MM.1S (cell line): ENCODE measurements at places on chromosomes 4 and X.

GRCh38 chr4:120829113-120829831, 93.3 kb downstream of the PRDM5 start:
- no peak for DNase-seq

DNA sequence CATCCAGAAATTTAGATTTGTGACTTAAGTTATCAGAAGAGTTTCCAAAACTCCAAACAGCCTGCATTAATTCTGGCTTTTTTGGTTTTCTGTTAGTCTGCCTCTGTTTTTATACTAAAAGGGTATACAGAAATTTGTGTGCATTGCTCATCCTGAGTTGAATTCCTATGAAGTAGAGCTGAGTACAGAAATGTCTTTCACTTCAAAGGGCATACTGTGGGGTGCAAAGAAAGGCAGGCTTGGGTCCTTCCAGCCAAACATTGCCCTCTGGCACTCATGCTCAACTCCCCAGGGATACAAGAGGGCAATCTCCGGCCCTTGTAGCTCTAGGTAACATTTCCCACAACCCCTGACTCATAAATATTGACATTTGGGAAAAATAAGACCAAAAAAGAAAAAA, 27.6 kb upstream of the TMEM184C start:
- no peak for DNase-seq

GRCh38 chrX:108171671-108172070, 80.1 kb downstream of the ATG4A start:
- DNase-seq = no peak

GRCh38 chr4:88143504-88143903, 14.9 kb downstream of the ABCG2 start:
- DNase-seq = no peak

DNA sequence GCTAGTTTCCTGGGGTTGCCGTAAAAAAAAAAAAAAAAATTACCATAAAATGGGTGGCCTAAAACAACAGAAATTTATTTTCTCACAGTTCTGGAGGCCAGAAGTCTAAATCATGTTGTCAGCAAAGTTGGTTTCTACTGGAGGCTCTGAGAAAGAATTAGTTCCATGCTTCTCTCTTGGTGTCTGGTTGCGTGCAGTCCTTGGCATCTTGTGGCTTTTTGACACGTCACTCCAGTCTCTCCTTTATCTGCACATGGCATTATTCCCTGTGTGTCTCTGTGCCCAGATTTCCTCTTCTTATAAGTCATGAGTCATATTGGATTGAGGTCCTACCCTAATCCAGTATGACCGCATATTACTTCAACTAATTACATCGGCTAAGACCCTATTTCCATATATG, 38.7 kb downstream of the SPATA4 start:
- DNase-seq = no peak

GRCh38 chr4:117941611-117942010, 92.7 kb upstream of the NDST3 start:
- DNase-seq = no peak

GRCh38 chrX:14361435-14361834, 167.9 kb upstream of the GLRA2 start:
- no peak for DNase-seq

- no peak for DNase-seq
These were observed 33.1 kb downstream of the SLC10A7 start for GRCh38 chr4:146488495-146489174.

DNA sequence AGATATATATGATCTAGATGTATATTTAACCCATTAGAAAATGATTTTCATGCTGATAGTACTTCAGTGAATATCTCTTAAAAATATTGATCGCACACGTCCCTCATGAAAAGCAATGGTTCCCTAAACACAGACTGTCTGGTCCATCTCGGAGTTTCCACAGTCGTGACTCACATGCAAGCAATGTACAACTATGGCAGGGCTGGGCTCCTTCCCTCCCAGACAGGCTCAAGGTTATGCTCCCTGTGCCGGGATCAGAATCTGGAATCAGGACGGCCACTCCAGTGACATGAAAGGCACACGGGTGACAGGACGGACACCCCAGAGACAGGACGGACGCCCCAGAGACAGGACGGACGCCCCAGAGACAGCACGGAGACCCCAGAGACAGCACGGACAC, 40.2 kb upstream of the PPP2R3B start:
- no peak for DNase-seq

DNA sequence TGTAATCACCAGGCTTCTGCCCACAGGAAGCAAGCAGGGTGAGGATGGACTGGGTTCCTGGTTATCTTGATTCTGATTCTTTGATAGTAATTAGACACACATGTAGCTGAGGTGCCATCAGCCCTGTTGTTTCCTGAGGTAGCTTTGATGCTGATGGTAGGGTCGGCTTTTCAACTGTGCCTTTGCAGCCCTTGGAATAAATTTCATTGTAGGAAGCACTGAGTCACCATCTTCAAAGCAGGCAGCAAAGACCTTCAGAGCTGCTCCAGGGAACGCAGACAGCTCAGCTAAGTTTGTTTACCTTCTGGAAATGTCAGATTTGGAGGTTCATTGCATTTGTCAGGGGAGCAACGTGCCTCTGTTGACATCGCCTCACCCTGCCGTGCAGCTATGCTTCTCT, 135.4 kb downstream of the ASMT start:
- no peak for DNase-seq

GRCh38 chr4:120765260-120765680, 157.3 kb downstream of the PRDM5 start:
- peak; percentile 58 for DNase-seq

GRCh38 chrX:26414534-26414933, 198.6 kb downstream of the MAGEB5 start:
- DNase-seq = no peak

DNA sequence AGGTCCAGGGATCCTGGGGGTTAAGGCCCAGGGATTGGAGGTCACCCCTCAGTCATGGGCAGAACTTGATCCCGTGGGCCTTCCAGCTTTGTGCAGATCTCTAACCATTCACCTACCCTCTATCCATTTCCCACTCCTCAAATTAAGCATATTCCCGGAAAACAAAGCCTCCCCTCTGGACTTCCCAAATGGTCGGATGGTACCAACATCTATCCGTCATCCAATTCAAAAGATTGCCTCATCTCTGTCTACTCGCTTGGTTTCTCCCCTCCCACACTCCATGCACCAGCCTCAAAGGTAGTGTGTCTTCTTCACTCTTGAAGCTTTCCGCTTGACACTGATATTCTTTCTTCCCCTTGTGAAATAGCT, 473 bp upstream of the BCLAF3 start:
- DNase-seq = no peak

DNA sequence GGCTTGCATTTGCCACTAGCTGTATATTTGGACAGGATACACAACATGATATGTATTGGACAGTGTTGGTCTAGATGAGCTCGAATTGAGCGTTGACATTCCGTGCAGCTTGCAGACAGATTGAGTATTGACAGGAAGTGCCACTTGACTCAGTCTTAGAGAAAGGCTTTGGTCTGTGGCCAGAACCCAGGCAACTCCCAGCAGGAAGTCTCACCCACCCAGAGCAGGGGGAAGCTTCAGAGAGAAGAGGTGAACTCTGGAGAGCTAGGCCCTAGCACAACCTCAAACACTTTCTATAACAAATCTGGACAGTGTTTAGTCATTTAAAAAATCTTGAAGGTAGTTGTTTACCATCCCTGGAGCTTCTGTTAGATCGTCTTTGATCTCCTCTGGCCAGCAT, 280.5 kb downstream of the FBXW7 start:
- no peak for DNase-seq

GRCh38 chrX:40685362-40685918, 38.1 kb upstream of the CXorf38 start:
- no peak for DNase-seq

GRCh38 chr4:110088670-110089069, 109.7 kb downstream of the ELOVL6 start:
- DNase-seq = peak; percentile 32

DNA sequence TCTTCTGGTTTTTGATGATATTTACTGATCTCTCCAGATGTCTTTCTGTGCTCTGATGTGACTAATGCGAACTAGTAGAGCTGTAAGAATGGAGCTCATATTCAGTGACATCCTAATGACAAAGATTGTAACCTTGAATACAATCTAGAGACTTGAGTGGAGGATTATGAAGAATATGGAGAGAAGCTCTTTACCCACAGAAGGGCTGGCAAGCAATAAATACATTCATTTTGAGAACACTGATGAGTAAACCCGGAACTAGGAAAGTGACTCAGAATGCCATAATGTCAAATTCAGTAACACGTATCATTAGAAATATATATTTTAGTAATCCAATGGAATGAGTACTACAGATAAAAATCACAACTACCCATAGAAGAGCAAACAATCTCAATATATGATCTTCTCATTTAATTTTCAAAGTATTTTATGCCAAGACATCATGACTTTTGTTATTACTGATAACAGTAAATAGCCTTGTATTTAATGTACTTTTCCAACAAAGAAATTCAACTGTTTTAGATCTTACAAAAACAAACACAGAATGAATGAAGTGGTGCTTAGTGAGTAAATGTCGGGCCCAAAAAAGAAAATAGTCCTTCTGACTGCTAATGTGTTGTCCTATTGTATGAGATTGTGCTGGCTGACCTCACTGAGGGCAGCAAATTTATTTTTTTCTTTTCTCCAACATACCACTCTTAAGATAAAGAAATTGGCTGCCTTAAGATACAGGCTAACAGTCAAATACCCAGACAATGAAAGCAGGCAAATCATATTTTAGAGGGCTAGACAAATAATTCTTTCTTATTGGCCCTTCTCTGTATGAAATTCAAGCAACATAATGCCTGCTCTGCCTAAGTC, 49.2 kb upstream of the HDAC8 start:
- no peak for DNase-seq

DNA sequence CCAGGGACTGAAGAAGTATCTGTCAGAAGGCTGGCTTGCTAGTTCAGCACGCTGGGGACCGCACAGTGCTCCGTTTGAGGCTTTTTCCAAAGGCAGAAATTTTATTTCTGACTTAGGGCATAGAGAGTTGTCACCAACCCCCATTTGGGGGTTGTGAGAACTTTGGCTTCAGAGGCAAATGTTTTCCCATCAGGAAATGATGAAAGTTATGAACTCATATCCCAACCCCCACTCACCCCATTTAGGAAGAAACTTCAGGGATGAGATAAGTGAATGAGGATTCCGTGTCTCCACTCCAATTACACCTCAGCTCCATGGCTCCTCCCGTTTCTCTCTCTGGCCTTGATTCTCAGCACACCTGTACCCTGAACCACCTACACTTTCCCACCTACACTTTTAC, 4.3 kb upstream of the WDR13 start:
- DNase-seq = no peak

- no peak for DNase-seq
These were observed 33.1 kb downstream of the SLC7A11 start for GRCh38 chr4:138209094-138209493.

GRCh38 chr4:87461281-87461700, 38.9 kb downstream of the NUDT9 start:
- no peak for DNase-seq

GRCh38 chrX:151726751-151727150, 7.8 kb upstream of the CNGA2 start:
- no peak for DNase-seq

DNA sequence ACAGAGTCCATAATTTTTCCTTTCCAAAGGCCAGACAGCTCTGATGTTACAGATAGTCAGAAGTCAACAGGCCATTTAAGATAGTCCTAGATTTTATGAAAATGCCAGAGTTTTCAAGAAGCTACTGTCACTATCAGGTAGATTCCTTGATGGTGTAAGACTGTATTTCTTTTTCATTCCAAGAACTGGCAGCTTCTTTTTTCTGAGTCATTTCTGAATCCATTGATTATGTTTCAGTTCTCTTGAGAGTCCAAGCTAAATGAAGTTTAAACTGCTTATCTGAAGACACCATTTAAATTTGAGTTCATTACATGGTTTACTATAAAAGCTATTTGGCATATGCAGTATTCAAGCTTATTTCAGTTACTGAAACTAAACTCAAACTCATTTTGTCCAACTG, 44.6 kb downstream of the RASSF6 start:
- no peak for DNase-seq

- DNase-seq = no peak
These were observed 218.5 kb downstream of the APBB2 start for GRCh38 chr4:40995850-40996249.

DNA sequence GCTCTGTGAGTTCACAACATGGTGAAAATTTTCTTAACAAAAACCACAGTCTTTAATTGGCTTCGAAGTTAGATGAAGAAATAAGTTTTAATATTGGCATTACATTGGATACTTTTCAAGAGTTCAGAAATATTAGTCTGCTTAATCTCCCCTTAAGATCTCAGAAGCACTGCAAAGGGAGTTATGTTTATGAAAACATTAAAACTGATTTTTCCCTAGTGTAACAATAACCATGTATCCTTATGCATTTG, 1.5 kb downstream of the SETD7 start:
- DNase-seq = no peak

- DNase-seq = no peak
These were observed 106.1 kb downstream of the ARAP2 start for GRCh38 chr4:36138220-36138619.

- DNase-seq = peak; percentile 34
These were observed 62.8 kb upstream of the EGFL6 start for GRCh38 chrX:13506574-13506973.

- DNase-seq = peak; percentile 64
These were observed 38.0 kb upstream of the IL21 start for GRCh38 chr4:122658818-122659295.

GRCh38 chrX:143837010-143837843, 46.6 kb upstream of the UBE2NL start:
- no peak for DNase-seq

GRCh38 chr4:113587156-113587555, 174.4 kb downstream of the CAMK2D start:
- DNase-seq = no peak

GRCh38 chrX:68175562-68175961, 257.7 kb downstream of the OPHN1 start:
- DNase-seq = no peak

DNA sequence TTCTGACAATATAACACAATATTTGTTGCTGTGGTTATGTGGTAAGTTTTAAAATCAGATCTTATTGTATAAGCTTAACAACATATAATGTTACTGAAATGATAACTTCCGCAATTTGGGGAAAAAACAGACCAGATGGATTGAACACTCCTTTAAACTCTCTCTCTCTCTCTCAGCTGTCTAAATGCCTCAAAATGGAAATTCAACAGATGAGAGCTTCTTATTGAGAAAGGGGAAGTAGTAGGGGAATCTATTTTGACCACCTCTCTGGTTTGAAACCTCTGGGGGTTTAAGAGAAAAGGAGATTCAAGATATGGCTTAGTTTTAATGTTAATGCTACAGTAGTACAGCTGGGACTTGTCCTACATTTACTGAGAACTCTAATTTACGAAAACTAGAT, 40.3 kb downstream of the DMD start:
- no peak for DNase-seq

DNA sequence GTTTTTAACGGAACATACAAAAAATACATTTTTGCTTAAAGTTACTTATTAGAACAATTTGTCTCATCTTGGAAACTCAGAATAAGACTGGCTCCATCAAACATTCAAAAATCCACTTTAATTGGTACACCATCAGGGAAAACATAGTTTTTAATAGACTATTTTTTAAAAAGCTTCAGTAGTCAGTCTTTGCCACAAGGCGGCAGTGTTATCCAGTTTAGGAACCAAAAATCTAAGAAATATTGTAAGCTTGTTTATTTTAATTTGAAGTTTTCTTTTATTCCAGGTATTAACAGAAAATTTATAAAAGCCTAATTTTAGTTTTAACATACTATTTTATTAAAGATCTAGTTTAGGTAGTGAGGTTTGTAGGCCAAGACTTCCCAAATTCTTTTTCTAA, 107.7 kb downstream of the APOOL start:
- peak; percentile 46 for DNase-seq

GRCh38 chr4:54566608-54567007, 91.1 kb upstream of the KIT start:
- DNase-seq = peak; percentile 98

- DNase-seq = no peak
These were observed 128.4 kb upstream of the AP1S2 start for GRCh38 chrX:15983034-15983433.
